SW480 (cell line): ENCODE measurements at places on chromosomes 4 and X.

DNA sequence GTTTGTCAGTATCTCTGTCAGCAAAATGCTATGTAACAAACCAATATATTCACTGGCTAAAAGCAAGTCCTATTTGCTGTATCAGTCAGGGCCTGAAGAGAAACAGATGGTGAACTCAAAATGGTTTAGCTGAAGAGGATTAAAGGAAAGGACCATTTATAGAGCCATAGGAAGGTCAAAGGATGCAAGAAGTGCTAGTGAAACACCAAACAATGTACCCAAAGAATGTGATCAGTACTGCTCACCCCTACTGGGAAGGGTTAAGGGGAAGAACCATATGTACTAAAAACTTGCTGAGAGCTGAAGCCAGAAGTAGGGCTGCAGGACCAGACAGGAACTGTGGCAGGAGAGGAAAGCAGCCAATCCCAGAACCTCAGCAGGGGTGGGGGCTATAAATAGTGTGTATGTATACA is 479.3 kb downstream of the INPP4B start:
- no peak for DNase-seq

DNA sequence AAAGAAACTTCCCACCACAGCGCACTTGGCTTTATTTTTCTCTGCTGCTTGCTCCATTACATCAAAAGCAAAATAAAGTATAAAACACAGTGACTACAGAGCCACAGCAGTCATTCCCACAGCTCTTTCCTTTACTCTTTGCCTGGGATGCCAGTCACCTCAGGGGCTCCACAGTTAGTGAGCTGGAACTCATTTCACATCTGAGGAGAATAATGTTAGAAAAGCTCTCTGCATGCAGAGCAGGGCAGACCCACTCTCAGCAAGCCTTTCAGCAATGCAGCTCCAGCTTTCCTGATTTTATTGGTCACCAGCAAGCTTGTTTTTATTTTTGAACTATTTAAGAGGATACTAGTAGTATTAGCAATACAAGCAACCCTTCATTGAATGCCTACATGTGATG is 13.8 kb downstream of the GRXCR1 start:
- no peak for DNase-seq

DNA sequence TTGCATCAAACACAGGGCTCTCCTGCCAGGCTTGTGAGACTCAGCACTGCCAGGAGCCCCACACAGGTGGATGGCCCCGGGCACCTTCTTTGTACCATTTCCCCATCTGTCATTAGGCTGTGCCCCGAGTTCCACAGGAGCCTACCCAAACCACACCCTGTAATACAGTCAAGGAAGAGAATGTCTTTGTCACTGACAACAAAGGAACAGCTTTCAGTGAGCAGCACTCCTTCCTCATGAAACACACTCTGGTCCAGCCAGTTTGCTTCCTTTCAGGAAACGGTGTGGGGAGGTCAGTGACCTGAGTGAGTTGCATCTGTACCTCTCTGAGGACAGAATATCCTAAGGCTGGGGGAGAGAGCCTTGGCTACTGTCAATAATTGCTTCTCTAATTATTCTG is 53.7 kb downstream of the LNX1 start:
- DNase-seq = no peak

- DNase-seq = no peak
These were observed 12.4 kb downstream of the EDNRA start for GRCh38 chr4:147493307-147493706.

- DNase-seq = no peak
These were observed 77.1 kb upstream of the ATXN3L start for GRCh38 chrX:13396924-13397323.

GRCh38 chr4:40275065-40275730 is 59.9 kb upstream of the CHRNA9 start:
- DNase-seq = no peak

DNA sequence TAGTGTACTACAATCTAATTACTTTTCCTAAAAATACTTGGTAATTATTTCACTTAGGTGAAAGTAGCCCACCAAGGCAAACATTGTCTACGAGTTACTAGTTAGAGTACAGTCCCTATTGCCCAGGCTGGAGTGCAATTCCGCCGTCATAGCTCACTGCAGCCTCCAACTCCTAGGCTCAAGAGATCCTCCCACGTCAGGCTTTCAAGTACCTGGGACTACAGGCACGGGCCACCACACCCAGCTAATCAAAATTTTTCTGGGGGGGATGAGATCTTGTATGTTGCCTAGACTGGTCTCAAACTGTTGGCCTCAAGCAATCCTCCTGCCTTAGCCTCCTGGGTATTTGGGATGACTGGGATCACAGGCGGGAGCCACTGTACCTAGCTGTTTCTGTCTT is 21.9 kb downstream of the FAM193A start:
- DNase-seq = no peak

DNA sequence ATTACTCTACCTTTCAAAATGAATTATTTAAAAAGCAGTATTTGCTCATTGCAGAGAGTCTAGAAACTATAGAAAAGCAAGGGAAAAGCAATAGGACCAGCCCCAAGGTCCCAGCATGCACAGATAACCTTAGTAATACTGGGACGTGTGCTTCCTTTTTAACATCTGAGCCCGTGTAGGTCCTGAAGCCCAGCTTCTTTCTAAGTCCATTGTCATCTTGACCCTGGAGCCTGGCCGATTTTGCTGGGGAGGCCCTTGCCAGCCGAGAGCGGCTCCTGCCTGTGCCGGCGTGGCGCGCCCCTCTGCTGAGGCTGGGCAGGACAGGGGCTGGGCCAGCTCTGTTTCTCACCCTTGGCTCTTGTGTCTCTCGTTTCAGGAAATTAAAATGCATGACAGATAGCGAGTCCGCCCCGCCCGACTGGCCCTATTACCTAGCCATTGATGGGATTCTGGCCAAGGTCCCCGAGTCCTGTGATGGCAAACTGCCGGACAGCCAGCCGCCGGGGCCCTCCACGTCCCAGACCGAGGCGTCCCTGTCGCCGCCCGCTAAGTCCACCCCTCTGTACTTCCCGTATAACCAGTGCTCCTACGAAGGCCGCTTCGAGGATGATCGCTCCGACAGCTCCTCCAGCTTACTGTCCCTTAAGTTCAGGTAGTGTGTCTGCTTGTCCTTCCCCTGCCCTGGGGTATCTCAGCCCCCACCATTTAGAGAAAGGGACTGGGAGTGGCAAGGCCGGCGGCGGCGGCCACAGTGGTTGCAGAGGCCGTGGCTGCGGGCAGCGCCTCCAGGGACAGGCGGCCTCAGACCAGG is 4.1 kb downstream of the MSANTD1 start:
- no peak for DNase-seq

- no peak for DNase-seq
These were observed 571.5 kb downstream of the KCNIP4 start for GRCh38 chr4:21377046-21377445.

GRCh38 chr4:86891762-86892635 is at the start of gene C4orf36:
C4orf36 (minus strand) TSS chr4:86892422; CDS start chr4:86891520, 902 bp downstream.
- peak; percentile 83 for DNase-seq

GRCh38 chr4:187558391-187558790 is 437.2 kb upstream of the ZFP42 start:
- no peak for DNase-seq

- no peak for DNase-seq
These were observed 101.8 kb downstream of the ANXA5 start for GRCh38 chr4:121594796-121595526.

DNA sequence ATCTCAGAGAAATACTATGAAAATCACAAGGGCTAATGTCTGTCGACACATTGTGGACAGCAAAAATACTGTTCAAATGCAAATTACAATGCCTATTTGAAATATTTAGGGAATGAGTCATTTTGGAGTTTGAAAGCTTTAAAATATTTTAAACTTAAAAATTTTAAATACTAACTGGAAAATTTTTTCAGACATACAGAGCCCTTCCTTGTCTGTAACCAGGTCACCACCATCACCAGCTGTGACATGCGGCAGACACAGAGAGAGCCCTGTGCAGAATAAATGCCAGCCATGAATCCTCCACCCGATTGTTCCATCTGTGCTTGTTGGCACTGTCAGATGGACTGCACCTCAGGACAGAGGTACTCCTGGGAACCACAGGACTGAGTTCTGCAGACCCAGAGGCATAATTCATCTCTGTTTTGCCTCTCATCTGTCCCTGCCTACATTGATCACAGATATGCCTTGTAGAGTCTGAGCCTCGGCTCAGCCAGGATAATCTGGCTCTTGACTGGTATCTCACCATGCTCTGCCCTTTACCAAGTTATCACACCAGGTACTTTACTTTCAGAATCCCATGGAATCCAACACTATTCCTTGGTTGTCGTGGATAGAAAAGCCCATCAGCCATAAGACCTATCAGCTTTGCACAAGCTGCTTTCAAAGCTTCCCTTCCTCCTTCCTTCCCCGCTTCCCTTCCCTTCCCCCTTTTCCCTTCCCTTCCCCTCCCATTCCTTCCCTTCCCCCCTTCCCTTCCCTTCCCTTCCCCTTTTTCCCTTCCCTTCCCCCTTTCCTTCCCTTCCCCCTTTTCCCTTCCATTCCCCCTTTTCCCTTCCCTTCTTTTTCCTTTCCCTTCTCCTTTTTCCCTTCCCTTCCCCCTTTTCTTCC is 67.2 kb downstream of the TBC1D9 start:
- no peak for DNase-seq

- DNase-seq = no peak
These were observed 114.0 kb downstream of the SORCS2 start for GRCh38 chr4:7306021-7306965.

DNA sequence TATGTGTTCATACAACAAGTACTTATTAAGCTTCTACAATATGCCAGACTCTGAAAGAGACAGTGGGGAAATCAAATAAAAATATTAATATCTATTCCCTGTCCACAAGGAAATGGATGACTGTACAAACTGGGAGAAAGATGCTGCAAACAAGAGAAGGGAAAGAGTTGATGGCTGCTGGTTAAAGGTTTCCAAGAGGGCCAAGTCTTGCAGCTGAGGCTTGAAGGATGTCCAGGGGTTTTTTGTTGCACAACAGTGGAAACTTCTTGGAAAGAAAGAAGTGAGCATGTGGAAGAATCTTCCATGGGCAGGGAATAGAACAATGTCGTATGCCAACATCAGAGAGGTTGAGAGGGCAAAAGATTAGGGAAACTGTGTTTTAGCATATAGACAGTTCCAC is 95.8 kb downstream of the MID1 start:
- no peak for DNase-seq

DNA sequence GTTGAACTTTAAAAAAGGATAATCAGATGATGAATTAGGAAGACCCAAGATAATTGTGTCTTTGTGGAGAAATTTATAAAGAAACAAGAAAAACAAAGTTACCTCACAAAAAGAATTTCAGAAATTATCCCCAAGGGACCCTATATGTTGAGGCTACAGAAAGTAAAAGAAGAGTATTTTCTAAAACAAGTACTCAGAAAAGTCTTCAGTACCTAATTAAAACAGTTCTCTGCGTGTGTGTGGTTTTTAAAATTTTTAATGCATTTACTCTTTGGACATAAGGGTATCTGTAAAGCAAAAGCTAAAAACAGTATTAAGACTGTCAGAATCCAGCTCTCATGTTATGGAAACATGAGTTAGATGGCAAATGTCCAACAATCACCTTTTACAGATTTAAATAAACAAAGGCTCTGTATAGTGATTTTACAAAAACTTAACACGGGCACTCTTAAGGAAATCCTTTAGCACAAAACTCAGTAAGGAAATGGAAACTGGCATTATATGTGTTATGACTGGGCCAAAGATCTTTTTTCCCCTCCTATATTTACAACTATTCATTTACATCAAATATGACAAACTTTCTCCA is 187.5 kb downstream of the NSUN7 start:
- DNase-seq = no peak

- DNase-seq = no peak
These were observed 531 bp downstream of the ZNF141 start for GRCh38 chr4:337932-338758.

DNA sequence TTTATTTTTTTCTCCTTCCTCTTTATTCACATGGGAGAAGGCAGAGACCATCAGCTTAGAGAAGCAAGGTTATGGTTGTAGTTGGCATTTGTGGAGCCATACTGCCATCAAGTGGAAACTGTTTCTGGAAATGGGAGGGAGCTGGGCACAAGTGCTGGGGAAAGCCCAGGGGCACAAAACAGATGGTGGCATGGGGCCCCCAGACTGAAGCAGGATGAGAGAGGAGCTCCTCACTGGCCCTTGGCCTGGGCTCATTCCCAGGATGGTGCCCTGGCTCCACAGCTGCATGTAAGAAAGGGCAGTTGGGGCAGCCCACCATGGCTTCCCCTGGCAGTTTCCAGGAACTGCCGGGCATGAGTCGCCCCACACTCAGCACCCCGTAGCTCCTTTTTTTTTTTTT is 59.2 kb downstream of the NBDY start:
- DNase-seq = no peak

DNA sequence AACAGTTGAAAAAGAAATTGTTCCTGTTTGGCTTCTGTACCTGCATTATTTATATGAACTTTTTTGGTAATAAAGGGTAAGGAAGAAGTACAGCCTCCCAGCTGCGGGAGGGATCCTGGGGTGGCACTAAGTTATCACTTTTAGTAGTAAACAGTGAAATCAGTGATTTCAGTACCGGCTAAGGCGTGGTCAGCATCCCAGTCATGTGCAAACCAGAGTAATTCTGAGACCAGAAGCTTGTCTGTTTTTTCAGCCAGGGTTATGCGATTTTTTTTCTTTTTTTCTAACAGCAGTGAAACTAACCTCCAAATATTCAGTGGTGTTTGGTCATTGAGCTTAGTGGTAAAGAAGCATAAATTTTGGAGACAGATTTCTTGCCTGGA is 3.3 kb downstream of the EGF start:
- no peak for DNase-seq

DNA sequence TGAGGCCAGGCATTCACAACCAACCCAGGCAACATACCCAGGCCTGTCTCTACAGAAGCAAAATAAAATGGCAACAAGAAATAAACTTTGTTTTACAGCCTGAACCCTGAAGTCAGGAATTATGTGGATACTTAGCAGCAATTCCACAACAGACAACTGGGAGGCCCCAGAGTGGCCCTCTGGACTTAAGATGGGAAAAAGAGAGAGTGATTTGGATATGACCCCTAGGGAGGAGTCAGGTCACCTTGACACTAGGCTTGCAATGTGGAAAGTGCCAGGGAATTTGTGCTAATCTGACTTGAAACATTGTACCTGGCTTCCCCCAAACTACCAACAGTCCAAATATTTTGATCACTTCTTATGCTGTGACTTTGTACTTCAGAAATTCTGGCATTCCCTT is 193.1 kb downstream of the PARM1 start:
- DNase-seq = no peak

GRCh38 chr4:13355111-13355880 is 128.8 kb downstream of the RAB28 start:
- no peak for DNase-seq

GRCh38 chrX:134324359-134324758 is 87.4 kb downstream of the CCDC160 start:
- DNase-seq = no peak

GRCh38 chr4:20276848-20277247 is 25.1 kb downstream of the SLIT2 start:
- no peak for DNase-seq

GRCh38 chrX:97563531-97564133 is 679.9 kb downstream of the RPA4 start:
- DNase-seq = peak; percentile 33

GRCh38 chr4:168928346-168928745 is 81.7 kb downstream of the CBR4 start:
- DNase-seq = no peak

- DNase-seq = no peak
These were observed 14.2 kb downstream of the TAB3 start for GRCh38 chrX:30874851-30875250.

- no peak for DNase-seq
These were observed 78.5 kb downstream of the PRDM5 start for GRCh38 chr4:120843849-120844527.

- DNase-seq = peak; percentile 7
These were observed 97.7 kb upstream of the PTPN13 start for GRCh38 chr4:86496094-86497080.

GRCh38 chr4:73821325-73821724 is 15.2 kb upstream of the CXCL6 start:
- no peak for DNase-seq
